ENCODE measurements at places on chromosomes 1 and 21. TPM values are rescaled to one million over a fixed set of nuclear protein-coding genes. Genes with fewer than 3 reads are reported as not detected.

Gene MAN1C1
- total RNA-seq = 1.5 TPM

Gene HSD11B1
- not detected for total RNA-seq

- no peak overlapping the region for H3K4me3 ChIP-seq
- no peak overlapping the region for H3K27ac ChIP-seq
- H3K4me1 ChIP-seq = no peaks in the 10 kb centered on the region
- DNase-seq = peak; percentile 57
- H3K36me3 ChIP-seq = no peaks in the 10 kb centered on the region
Observed at GRCh38 chr1:206912445-206913095, 9.2 kb downstream of the FCMR start.

GRCh38 chr1:9037476-9038337, 11.5 kb upstream of the SLC2A7 start:
- H3K4me1 ChIP-seq = no peaks in the 10 kb centered on the region
- H3K27me3 ChIP-seq = no peaks in the 10 kb centered on the region
- DNase-seq = no peak
- H3K27ac ChIP-seq = no peak overlapping the region
- no peak overlapping the region for H3K4me3 ChIP-seq
- H3K36me3 ChIP-seq = no peaks in the 10 kb centered on the region

DNA sequence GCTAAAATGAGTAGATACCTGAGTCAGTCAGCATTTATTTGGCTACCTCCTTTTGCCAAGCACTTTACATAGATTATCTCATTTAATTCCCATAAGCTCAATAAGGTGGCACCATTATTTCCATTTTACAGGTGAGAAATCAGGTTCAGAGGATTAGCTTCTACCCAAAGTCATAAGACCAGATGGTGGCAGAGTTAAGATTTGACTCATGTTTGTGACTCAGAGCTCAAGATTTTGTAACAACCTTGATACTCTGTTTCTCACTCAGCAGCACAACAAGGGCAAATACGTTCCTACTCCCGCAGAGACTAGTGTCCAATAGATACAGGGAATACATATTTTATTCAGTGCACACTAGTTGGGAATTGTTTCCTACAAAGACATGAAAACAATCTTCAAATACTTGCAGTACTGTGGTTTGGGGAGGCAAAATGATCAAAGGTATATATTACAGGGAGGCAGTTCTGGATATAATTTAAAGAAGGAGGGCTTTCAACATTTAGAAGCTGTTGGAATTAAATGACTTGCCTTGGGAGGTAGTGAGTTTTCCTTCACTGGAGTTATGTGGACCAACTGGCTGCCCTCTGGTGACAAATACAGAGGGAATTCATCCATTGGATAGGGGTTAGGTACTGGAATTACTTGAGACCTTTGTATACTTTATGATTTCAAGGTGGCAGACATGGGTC, 3.6 kb downstream of the LEPR start:
- peaks cover 6% of the 10 kb centered on the region for H3K36me3 ChIP-seq
- DNase-seq = peak; percentile 87
- H3K4me1 ChIP-seq = peaks cover 28% of the 10 kb centered on the region
- H3K27me3 ChIP-seq = no peaks in the 10 kb centered on the region
- no peak overlapping the region for H3K4me3 ChIP-seq

- H3K36me3 ChIP-seq = no peaks in the 10 kb centered on the region
- DNase-seq = no peak
- H3K27me3 ChIP-seq = no peaks in the 10 kb centered on the region
- no peaks in the 10 kb centered on the region for H3K4me1 ChIP-seq
Observed at GRCh38 chr1:33654267-33654834, 181.9 kb downstream of the ZSCAN20 start.

- no peak overlapping the region for H3K4me3 ChIP-seq
- H3K36me3 ChIP-seq = no peaks in the 10 kb centered on the region
- H3K27ac ChIP-seq = no peak overlapping the region
- no peaks in the 10 kb centered on the region for H3K27me3 ChIP-seq
Observed at GRCh38 chr1:219081943-219082925, 91.4 kb upstream of the LYPLAL1 start.

- H3K27me3 ChIP-seq = no peaks in the 10 kb centered on the region
- H3K4me1 ChIP-seq = no peaks in the 10 kb centered on the region
- H3K27ac ChIP-seq = no peak overlapping the region
- DNase-seq = no peak
Observed at GRCh38 chr1:116513956-116514355, 56.9 kb downstream of the CD58 start.

GRCh38 chr1:13487143-13487868, 26.5 kb downstream of the LRRC38 start:
- no peak overlapping the region for H3K27ac ChIP-seq
- no peak for DNase-seq
- no peaks in the 10 kb centered on the region for H3K27me3 ChIP-seq
- H3K4me1 ChIP-seq = no peaks in the 10 kb centered on the region

- no peaks in the 10 kb centered on the region for H3K36me3 ChIP-seq
- H3K27ac ChIP-seq = no peak overlapping the region
- H3K4me1 ChIP-seq = no peaks in the 10 kb centered on the region
- H3K4me3 ChIP-seq = no peak overlapping the region
- no peak for DNase-seq
Observed at GRCh38 chr1:18302788-18303413, 177.8 kb upstream of the KLHDC7A start.

Gene PPIAL4G
- not detected for total RNA-seq

GRCh38 chr1:40766560-40766959, 17.0 kb upstream of the KCNQ4 start:
- no peak overlapping the region for H3K4me3 ChIP-seq
- peaks cover 17% of the 10 kb centered on the region for H3K36me3 ChIP-seq
- H3K27me3 ChIP-seq = no peaks in the 10 kb centered on the region
- no peak for DNase-seq
- H3K4me1 ChIP-seq = no peaks in the 10 kb centered on the region

GRCh38 chr1:228849011-228849541, 113.8 kb downstream of the RHOU start:
- DNase-seq = no peak
- no peaks in the 10 kb centered on the region for H3K36me3 ChIP-seq
- no peaks in the 10 kb centered on the region for H3K4me1 ChIP-seq
- no peaks in the 10 kb centered on the region for H3K27me3 ChIP-seq
- H3K27ac ChIP-seq = no peak overlapping the region

DNA sequence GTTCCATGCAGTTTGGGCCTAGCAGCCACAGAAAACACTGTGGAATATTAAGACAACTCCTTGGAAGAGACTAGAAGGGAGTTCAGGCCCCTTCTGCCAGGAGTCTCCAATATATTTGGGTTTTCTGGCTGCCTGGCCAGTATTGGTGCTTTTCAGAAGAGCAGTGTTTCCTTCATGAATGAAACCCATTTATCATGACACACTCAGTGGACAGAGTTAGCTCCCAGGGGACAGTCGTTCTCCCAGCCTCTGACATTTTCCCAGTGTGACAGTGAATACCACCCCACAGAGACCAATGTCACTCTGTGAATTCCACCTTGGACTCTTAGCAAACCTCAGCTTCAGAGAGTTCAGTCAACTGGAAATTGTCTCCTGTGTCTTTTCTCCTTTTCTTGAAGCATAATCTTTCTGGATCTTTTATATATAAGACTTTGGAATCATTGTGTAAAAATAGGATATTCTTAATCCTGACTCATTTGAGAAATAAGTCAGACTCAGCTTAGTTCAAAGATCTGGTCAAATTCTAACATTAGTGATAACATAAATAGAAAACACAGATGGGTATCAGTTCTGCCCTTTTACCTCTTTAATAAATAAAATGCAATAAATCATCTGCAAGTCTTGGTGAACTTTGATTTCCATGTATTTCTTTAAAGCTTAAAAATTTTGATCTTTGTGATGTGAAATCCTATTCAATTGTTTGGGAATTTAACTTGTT, 40.4 kb downstream of the GNG12 start:
- peaks cover 29% of the 10 kb centered on the region for H3K4me1 ChIP-seq
- no peak overlapping the region for H3K4me3 ChIP-seq
- no peaks in the 10 kb centered on the region for H3K27me3 ChIP-seq
- H3K36me3 ChIP-seq = no peaks in the 10 kb centered on the region
- H3K27ac ChIP-seq = peak overlapping the region; percentile 10

DNA sequence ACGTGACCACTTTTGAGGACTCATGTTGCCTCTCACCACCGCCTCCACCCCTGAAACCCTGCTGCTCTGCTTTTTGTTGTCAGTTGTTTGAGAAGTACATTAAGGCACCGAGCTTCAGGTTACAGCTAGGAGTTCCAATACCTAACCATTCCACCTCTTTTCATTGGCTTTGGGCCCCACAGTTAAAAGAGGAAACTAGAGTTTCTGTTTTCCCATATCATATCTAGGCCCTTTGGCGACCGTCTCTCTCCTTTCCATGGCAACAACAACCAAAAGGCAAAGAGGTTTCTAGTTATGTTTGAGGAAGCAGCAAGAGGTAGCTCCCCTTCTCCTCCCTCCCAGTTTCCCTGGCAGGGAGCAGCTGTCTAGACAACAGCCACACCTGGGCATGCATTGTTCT, 5.9 kb downstream of the ANKRD35 start:
- no peaks in the 10 kb centered on the region for H3K36me3 ChIP-seq
- H3K27ac ChIP-seq = no peak overlapping the region
- no peak for DNase-seq
- H3K4me1 ChIP-seq = no peaks in the 10 kb centered on the region
- H3K4me3 ChIP-seq = no peak overlapping the region
- peaks cover 9% of the 10 kb centered on the region for H3K27me3 ChIP-seq

Gene LCE1E
- not detected for total RNA-seq

Gene CATSPERE
- 0.31 TPM for total RNA-seq

- no peak for DNase-seq
- H3K4me1 ChIP-seq = peaks cover 41% of the 10 kb centered on the region
- no peaks in the 10 kb centered on the region for H3K27me3 ChIP-seq
- no peak overlapping the region for H3K27ac ChIP-seq
- H3K36me3 ChIP-seq = no peaks in the 10 kb centered on the region
- H3K4me3 ChIP-seq = no peak overlapping the region
Observed at GRCh38 chr1:225811622-225812487, 1.9 kb downstream of the EPHX1 start.

DNA sequence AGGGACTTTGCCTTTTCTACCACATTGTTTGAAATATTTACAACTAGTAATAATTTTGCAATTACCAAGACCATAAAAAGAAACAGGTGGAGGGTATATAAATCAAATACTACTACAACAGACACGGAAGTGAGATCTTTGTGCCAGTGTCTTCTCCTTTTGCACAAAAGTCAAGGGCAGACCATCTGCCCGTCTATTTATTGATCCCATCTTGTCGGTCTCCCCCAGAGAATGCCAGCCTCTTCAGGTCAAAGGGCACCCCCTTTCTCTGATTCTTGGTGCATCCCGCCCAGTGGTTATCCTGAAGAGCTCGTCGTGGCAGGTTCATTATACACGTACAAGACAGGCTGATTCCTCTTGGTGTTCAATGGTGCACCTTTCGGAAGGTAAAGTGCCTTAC, 4.8 kb upstream of the PDE9A start:
- DNase-seq = no peak
- no peaks in the 10 kb centered on the region for H3K36me3 ChIP-seq
- H3K27me3 ChIP-seq = no peaks in the 10 kb centered on the region

DNA sequence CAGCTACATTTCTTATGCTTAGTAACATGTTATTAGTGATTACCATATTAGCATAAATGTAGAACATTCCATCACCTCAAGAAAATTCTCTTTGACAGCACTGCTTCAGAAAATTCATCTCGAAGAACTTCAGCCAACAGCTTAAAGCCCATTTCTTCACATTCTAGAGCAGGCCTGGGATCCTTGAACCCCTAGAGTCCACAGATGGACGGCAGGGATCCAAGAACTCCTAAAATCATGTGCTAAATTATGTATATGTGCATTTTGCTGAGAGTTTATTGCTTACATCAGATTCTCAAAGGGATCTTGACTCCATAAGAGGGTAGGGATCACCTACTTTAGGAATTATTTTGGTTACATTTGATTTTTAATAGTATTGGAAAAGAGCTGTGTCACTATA, 76.2 kb upstream of the TEKT2 start:
- H3K36me3 ChIP-seq = peaks cover 2% of the 10 kb centered on the region
- H3K27ac ChIP-seq = no peak overlapping the region
- DNase-seq = no peak
- no peak overlapping the region for H3K4me3 ChIP-seq
- H3K4me1 ChIP-seq = peaks cover 9% of the 10 kb centered on the region

DNA sequence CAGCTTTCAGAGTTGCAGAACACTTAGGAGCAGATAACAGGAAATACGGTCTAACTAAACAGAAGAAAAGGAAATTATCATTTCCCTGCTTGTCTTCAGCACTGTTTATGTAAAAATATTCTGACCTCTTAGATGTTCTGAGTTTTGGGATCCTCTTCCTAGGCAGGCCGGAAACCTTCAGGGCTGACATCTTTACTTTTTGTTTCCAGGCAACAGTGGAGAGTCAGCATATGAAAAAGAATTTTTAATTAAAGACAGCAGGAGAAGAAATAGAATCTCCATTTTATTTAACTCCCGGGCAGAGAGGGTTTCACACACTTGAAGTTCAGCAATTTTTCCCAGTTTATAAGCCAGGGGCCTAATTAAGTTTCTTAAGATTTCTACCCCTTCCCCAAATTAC, 5.1 kb upstream of the RIPPLY3 start:
- H3K4me3 ChIP-seq = no peak overlapping the region
- no peaks in the 10 kb centered on the region for H3K4me1 ChIP-seq
- no peaks in the 10 kb centered on the region for H3K27me3 ChIP-seq
- H3K27ac ChIP-seq = no peak overlapping the region
- DNase-seq = no peak

DNA sequence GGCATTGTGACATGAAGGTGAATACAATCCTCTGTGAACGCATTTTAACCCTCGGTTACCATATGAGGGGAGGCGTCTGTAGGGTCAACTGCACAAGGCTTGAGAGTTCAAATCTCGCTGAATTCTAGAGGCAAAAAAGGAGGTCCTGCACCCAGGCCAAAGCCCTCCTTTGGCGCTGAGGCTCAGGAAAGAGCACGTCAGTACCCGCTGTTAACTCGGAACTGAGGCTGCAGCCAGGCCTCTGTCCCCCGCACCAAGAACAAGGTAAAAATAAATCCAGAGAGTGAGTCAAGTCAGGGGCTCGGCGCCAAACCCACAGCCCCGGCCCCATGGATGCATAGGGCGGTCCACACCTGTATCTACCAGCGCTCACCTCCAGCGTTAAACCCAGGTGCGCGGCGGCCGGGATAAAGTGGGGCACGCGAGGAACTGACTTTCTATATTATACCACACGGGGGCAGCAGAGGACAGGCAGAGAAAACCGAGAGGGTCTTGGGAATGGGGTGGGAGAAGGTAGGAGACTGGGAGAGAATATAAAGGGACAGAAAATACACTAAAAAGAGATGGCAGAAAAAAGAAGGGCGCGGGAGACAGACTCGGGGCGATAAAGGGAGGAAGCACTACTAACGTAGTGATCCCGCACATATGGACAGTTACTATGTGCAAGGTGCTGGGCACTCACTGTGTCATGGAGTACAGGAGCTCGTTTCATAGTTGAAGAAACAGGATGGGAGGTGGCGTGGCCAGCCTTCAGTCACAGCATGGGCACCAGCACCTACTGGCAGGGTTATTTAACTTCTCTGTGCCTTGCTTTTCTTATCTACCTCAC, 54.9 kb downstream of the DMRTA2 start:
- no peak overlapping the region for H3K27ac ChIP-seq
- peaks cover 15% of the 10 kb centered on the region for H3K27me3 ChIP-seq
- H3K4me3 ChIP-seq = peak overlapping the region; percentile 7
- H3K4me1 ChIP-seq = peaks cover 3% of the 10 kb centered on the region
